Activated CD8-positive, alpha-beta memory T cell treated with anti-CD3 and anti-CD28 coated beads for 1 hour (primary cell): ENCODE measurements at places on chromosomes 7 and 10.

DNA sequence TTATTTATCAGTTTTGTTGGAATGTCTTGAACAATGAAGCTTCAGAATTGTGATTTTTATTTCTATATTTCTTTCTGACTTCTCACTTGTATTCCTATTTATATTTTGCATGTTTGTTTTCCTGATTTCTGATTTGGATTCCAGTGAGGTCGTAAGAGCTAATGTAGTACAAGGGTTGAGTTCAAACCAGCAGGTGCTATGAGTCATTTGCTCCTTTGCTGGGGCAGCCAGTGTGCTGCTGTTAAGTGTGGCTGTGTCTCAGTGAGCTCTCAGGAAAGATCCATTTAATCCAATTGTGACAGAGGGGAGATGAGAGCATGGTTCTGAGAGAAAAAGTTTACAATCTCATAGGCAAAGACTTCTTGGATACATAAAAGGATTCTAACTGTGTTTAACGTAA, 48.6 kb downstream of the MCU start:
- DNase-seq, result no peak

DNA sequence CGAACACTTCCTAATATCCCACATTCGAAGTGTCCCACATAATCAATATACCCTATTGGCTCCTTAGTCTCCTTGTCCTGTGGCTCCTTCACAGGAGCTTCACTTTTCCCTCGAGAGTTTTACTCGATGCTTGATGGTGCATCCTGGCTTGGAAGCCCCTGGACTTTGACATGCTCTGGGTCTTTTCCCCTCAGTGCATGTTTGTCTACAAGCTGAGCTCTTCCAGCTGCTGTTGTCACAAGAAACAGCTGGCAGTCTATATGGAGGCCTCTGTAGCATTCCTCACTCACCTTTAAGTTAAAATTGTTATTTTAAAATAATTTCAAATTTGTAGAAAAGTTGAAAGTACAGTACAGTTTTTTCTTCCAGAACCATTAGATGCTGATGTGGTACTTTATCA, 27.1 kb downstream of the ST7 start:
- no peak for DNase-seq

GRCh38 chr7:117819558-117819957, 53.7 kb downstream of the CTTNBP2 start:
- no peak for DNase-seq

DNA sequence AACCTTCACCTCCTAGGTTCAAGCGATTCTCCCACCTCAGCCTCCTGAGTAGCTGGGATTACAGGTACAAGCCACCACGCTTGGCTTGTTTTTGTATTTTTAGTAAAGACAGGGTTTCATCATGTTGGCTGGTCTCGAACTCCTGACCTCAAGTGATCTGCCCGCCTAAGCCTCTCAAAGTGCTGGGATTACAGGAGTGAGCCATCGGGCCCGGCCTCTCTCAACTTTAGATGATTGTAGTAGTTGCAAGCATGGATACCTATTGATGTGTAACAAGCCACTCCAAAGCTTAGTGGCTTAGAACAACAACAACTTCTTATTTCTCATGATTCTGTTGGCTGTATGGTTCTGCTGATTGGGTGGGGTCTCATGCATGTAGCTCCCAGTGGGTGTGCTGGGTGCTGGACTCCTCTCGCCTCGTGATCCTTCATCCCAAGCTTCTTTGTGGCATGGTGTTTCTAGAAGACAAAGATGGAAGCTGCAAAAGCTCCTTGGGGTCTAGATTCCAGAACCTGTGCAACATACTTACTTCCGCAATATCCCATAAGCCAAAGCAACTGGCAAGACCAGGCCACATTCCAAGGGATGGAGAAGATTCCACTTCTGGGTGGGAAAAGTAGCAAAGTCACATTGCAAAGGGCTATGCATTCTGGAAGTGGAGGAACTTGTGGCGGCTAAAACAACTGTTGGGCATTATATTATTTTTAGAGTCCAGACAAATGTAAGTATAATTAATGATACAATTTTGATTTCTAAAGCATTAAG, 37.9 kb downstream of the SKIDA1 start:
- no peak for DNase-seq

- DNase-seq, result no peak
Measured at GRCh38 chr7:114973147-114973546, 51.3 kb downstream of the MDFIC start.

DNA sequence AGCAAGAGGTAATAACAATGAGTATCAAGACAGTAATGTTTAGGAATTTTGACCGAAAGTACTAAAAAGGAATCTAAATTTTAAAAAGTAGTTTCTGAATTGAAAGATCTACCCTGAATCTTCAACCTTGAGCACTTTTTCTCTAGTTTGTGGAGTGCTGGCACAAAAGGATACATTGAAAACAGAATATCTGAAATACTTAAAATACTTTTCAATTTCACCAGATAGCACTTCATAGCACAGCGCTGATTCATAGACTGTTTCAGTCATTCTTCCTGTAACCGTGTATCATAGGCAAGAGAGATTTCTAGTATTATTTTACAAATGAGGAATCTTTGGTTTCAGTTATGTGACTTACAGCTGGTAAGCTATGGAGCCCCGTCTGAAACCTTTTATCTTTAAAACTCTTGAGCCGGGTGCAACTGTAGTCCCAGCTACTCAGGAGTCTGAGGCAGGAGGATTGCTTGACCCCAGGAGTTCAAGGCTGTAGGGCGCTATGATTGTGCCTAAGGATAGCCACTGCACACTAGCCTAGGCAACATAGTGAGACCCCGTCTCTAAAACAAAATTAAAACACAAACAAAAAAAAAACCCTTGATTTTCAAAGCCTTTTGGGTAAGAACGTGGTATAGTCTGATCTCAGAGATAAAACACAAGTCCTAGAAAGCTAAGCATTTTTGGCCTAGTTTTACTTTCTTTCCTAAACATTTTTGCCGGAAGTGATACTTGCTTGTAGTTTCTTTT, 35.1 kb downstream of the FHIP2A start:
- no peak for DNase-seq

GRCh38 chr7:12056381-12056780, 154.7 kb upstream of the TMEM106B start:
- no peak for DNase-seq

DNA sequence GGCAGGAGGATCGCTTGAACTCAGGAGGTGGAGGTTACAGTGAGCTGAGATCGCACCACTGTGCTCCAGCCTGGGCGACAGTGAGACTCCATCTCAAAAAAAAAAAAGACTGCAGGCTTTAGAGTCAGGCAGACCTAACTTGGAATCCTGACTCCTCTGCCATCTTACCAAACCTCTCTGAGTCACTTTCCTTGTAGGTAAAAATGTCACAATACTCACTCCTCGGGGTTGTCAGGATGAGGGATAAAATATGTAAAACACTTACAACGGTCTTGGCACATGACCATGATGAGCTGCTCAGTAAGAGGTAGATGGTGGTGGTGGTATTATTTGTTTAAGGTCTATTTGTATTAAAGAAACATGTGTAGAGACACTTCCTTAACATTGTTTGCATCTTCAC, 154.1 kb upstream of the PDE1C start:
- DNase-seq, result no peak

DNA sequence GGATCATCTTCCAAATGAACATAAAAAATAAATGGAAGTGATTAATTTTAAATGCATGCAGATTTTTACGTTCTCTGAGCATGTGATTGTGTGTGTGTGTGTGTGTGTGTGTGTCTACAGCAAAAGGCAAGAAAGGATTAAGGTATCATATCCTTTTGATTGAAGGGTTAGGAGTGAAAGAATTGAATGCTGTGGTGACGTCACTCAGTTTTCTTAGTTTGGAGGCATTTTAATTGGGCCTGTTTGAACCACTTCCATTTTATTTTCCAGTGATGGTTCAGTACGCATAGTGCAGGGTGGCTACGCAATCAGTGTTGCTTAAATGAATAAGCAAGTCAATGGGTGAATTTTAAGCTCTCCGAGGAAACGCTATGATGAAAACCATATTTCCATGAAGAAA, 31.3 kb downstream of the TACC2 start:
- no peak for DNase-seq

- DNase-seq, result no peak
Measured at GRCh38 chr10:122246830-122247520, 24.1 kb upstream of the BTBD16 start.

GRCh38 chr7:84193747-84194146, 842 bp downstream of the SEMA3A start:
- DNase-seq, result no peak

GRCh38 chr7:65251851-65252620, 121.6 kb upstream of the ZNF92 start:
- DNase-seq, result no peak

- no peak for DNase-seq
Measured at GRCh38 chr10:47370015-47370767, 13.9 kb downstream of the ZNF488 start.

DNA sequence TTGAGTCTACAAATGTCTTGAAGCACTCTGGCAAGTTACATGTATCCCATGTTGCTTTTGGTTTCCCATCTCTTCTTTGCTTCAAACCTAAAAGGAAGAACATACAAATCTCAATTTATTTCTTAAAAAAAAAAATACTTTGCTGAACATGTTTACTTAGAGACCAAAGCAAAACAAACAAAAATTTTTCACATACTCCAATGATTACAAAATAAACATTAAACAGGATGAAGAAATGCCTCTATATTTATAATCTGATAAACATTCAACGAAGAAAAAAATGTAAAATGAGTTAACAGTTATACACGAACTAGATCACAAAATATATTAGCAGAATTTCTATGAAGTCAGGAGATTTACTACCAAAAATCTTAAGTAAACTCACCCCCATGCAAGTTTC, 31.3 kb downstream of the FAM204A start:
- no peak for DNase-seq

- DNase-seq, result no peak
Measured at GRCh38 chr10:33208166-33208565, 126.3 kb downstream of the NRP1 start.

DNA sequence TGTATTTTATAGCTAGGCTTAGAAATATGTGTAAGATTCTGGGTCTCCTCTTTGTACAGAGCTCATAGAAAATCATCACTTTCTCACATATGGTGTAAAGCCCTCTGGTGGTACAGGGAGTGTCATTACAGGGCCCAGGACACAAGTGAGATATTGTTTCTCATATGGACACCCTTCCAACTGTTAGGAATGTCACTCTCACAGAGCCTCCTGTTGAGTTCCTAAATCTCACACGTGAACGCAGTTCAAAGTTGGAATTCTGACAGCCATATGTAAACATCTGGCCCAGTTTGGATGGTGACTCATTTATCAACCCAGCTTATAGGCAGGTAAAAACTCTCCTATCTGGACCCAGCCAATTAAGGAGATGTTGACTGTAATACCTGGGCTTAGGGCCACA, 35.4 kb upstream of the ZNF107 start:
- no peak for DNase-seq
